Stimulated activated CD8-positive, alpha-beta memory T cell treated with anti-CD3 and anti-CD28 coated beads, Interleukin-4, amount 100 ng/mL, for 1 hour (primary cell): ENCODE measurements at places on chromosomes 16 and 17.

GRCh38 chr17:46812624-46813318, 5.7 kb downstream of the WNT3 start:
- no peak for DNase-seq

- no peak for DNase-seq
Observed at GRCh38 chr17:49694847-49695697, 12.7 kb downstream of the SLC35B1 start.

DNA sequence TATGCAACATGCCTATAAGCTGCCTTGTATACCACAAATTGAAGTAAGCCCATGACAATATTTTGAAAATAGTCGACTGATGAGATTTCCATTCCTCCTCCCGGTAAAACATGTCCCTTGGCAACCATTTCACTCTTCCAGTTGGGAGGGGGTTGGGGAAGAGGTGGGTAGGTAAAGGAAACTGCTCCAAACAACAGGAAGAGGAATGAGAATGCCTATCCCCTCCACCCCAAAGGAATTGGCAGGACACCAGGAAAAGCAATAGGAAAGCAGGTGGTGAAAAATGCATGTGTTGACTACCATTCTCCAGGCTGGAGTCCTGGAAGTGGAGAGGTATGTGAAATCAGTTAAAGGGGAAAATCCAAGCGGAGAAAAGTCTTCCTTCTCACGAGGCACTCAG, 455.9 kb upstream of the PSMD7 start:
- no peak for DNase-seq

DNA sequence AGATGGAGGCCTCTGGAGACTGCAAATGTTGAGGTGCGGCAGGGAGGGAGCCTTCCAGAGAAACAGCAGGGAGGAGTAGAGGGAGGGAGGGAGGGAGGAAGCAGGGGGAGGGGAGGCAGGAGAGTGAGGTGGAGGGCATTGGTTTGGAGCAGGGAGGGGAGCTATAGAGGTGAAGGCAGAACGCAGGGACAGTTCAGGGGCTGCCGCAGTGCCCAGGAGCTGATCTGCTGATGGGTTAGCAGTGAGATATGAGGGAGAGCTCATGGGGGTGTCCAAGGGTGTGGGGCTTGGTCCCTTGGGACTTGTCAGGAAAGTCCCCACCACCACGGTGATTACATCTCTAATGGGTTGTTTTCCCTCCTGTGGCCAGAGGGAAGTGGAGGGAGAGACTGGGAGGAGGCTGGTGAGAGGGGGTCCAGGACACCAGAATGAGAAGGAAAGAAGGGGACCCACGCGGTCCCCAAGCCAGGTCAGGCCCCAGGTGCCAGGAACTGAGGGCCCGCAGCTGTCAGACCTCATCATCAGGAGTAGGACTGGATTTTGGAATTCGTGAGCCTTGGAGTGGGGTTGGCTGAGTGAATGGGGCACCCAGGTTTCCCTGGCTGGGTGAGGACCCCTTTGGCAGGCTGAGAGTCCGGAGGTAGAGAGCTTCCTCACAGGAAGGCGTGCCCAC, 11.2 kb downstream of the CA4 start:
- no peak for DNase-seq

- no peak for DNase-seq
Observed at GRCh38 chr17:82213251-82214011, 789 bp upstream of the CCDC57 start.
